ENCODE measurements at places on chromosomes 11 and 22. TPM values are rescaled to one million over a fixed set of nuclear protein-coding genes. Genes with fewer than 3 reads are reported as not detected.

The WBP2NL gene
- 0.14 TPM for polyA plus RNA-seq

The KAT5 gene
- 29.5 TPM for polyA plus RNA-seq

The CLMP gene
- polyA plus RNA-seq, result 166 TPM

The C1QTNF4 gene
- polyA plus RNA-seq, result not detected

The KDM4E gene
- polyA plus RNA-seq, result not detected

The SDHD gene
- 186 TPM for polyA plus RNA-seq

The C22orf31 gene
- not detected for polyA plus RNA-seq

The NEFH gene
- polyA plus RNA-seq, result 2.5 TPM

The DAGLA gene
- 1.4 TPM for polyA plus RNA-seq

The SEZ6L gene
- 0.19 TPM for polyA plus RNA-seq

The BMAL1 gene
- 31.9 TPM for polyA plus RNA-seq

The OR4A16 gene
- not detected for polyA plus RNA-seq

The PRR5L gene
- polyA plus RNA-seq, result 9.0 TPM

Measured in GM23248 (cell line).